ENCODE measurements at places on chromosomes 12 and 14. TPM values are rescaled to one million over a fixed set of nuclear protein-coding genes. Genes with fewer than 3 reads are reported as not detected.

- no peaks in the 10 kb centered on the region for H3K36me3 ChIP-seq
- H3K4me3 ChIP-seq = no peak overlapping the region
- no peaks in the 10 kb centered on the region for H3K4me1 ChIP-seq
- no peak for DNase-seq
- H3K27ac ChIP-seq = no peak overlapping the region
These were observed 8.9 kb downstream of the ISCA2 start for GRCh38 chr14:74502236-74503019.

XRCC3 gene
- 31.5 TPM for total RNA-seq

ABCD2 gene
- total RNA-seq = 10.0 TPM

DNA sequence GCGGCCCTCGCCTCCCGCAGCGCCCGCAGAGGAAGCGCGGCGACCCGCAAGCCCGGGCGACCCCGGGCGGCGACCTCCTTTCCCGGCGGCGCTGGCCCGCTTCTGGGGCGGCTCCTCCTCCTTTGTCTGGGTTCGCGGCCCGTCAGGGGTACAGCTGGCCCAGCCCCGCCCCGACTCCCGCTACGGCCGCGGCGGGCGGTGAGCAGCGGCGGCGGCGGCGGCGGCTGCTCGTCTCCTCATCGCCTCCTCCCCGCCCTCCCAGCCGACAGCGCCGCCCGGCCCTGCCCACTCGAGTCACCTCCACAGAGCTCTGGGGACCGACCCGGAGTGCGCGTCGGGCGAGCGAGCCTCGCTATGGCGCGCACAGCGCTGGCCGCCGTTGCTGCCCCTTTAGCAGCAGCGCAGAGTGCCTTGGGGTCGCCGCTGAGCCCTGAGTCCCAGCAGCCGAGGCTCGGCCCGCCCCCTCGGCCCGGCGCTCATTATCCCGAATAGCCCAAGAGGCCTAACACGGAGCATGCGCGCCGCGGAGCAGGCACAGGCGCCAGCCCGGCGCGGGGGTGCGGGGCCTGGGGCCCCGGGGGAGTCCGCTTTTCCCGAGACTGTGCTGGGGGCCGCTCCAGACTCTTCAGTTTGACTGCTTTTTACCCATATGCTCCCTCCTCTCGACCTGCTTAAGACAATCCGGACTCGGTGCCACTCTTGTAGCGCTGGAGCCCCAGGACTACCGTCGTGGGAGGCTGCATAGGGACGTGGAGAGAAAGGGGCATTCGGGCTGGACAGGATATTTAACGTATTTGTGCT lies at the start of gene SOS2:
Gene SOS2, minus strand, starts transcription at position 104 of the 801 bp plus-strand sequence. CDS start 295 bp downstream, outside the sequence.
- H3K4me3 ChIP-seq = peak within 1 kb of the TSS; percentile 95
- peaks cover 27% of the 10 kb centered on the region for H3K36me3 ChIP-seq
- peak; percentile 88 for DNase-seq
- peak within 1 kb of the TSS; percentile 99 for H3K27ac ChIP-seq
- H3K27me3 ChIP-seq = no peaks in the 10 kb centered on the region

- peak; percentile 96 for DNase-seq
- H3K27ac ChIP-seq = peak within 1 kb of the TSS; percentile 98
- H3K27me3 ChIP-seq = no peaks in the 10 kb centered on the region
- peaks cover 11% of the 10 kb centered on the region for H3K36me3 ChIP-seq
These were observed at the start of gene TDG for GRCh38 chr12:103965590-103966504. Gene TDG (plus strand): TSS chr12:103965872. CDS start chr12:103966038, 166 bp downstream.

DNA sequence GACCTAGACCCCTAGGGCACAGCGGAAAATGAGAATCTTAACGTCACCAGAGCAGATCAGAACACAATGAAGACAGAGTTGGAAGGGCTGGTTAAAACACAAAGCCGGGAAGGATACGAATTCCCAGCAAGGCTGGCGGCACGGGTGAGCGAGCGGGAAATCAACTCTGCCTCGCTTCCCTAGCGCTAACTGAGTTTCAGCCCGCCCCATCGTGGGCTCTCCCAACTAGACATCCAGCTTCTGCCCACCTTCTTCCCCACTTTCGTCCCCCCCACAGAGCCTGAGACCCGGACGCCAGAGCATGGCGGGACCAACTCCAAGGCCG lies 377 bp downstream of the CCNT1 start:
- peak overlapping the region; percentile 96 for H3K4me3 ChIP-seq
- peaks cover 52% of the 10 kb centered on the region for H3K4me1 ChIP-seq
- H3K27ac ChIP-seq = peak overlapping the region; percentile 99
- peak; percentile 2 for DNase-seq
- no peaks in the 10 kb centered on the region for H3K27me3 ChIP-seq

GRCh38 chr12:98492580-98493140 lies 22.7 kb upstream of the TMPO start:
- peaks cover 25% of the 10 kb centered on the region for H3K4me1 ChIP-seq
- H3K36me3 ChIP-seq = no peaks in the 10 kb centered on the region
- H3K27me3 ChIP-seq = no peaks in the 10 kb centered on the region
- H3K4me3 ChIP-seq = no peak overlapping the region
- H3K27ac ChIP-seq = no peak overlapping the region

CPSF2 gene
- 81.7 TPM for total RNA-seq

- no peak for DNase-seq
- no peaks in the 10 kb centered on the region for H3K4me1 ChIP-seq
- peaks cover 5% of the 10 kb centered on the region for H3K27me3 ChIP-seq
- no peak overlapping the region for H3K27ac ChIP-seq
These were observed 386.3 kb downstream of the TMEM121 start for GRCh38 chr14:105912641-105913180.

OR4M1 gene
- not detected for total RNA-seq

PLA2G1B gene
- not detected for total RNA-seq

DNA sequence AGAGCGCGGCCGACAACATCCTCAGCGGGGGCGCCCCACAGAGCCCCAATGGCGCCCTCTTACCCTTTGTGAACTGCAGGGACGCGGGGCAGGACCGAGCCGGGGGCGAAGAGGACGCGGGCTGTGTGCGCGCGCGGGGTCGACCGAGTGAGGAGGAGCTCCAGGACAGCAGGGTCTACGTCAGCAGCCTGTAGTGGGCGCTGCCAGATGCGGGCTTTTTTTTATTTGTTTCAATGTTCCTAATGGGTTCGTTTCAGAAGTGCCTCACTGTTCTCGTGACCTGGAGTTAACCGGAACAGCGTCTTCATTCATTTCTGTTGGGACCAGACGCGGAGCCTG lies 103.8 kb upstream of the FKBP4 start:
- peak; percentile 75 for DNase-seq
- H3K27ac ChIP-seq = peak overlapping the region; percentile 80
- H3K4me3 ChIP-seq = peak overlapping the region; percentile 100
- H3K4me1 ChIP-seq = peaks cover 49% of the 10 kb centered on the region

DNA sequence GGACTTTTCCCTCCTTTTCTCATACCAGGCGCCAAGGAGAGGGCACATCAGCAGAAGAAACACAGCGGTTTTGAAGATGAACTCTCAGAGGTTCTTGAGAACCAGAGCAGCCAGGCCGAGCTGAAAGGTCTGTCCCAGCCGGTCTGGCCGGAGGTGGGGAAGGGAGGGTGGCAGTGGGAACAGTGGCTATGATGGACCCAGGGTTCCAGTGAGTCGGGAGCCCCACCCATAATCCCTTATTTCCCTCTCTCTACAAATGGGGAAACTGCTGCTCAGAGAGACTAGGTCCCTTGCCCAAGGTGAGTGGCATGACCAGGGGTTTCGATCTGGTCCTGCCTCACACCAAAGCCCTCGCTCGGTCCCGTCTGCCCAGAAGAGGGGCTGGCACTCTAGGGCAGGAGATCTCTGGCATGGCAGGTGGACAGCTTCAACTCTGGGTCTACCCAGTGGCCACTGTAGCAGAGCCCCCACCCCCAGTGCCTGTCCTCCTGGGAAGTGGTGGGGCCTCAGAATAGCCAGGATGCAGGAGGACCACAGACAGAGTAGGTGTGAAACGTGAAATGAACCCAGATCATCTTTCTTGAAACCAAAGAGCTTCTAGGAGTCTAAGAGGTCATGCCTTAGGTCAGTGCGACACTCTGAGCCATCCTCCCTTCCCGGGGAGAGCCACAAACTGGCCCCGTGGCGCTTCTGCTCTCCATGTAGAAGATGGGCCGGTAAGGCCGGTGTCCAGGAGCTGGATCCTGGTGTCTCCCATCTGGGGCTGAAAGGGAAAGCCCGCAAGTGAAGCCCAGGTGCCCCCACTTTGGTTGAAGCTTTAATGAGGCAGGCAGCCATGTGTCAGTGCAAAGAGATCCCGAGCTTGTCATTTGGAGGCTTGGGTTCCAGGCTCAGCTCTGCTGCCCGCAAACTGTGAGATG lies 7.0 kb downstream of the CHGA start:
- H3K27ac ChIP-seq = no peak overlapping the region
- H3K4me1 ChIP-seq = no peaks in the 10 kb centered on the region
- H3K36me3 ChIP-seq = no peaks in the 10 kb centered on the region
- peaks cover 9% of the 10 kb centered on the region for H3K27me3 ChIP-seq
- no peak overlapping the region for H3K4me3 ChIP-seq

DNA sequence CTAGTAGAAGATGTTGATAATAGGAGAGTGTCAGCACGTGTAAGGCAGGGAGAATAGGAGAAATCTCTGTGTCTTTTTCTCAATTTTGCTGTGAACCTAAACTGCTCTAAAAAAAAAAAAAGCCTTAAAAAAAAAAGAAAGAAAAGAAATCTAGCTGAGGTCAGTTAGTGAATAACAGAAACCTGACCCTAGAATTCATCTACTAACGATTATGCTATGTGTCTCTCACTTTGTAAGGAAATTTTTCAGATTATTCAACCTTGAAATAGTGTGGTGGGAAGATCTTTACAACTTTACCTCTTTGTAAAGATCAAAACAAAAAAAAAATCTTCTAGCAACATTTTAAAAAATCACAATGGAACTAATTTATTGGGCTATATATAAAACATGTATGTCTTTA lies 995.7 kb downstream of the GALC start:
- no peaks in the 10 kb centered on the region for H3K36me3 ChIP-seq
- no peak for DNase-seq
- H3K27me3 ChIP-seq = no peaks in the 10 kb centered on the region
- H3K4me3 ChIP-seq = no peak overlapping the region
- no peaks in the 10 kb centered on the region for H3K4me1 ChIP-seq
- no peak overlapping the region for H3K27ac ChIP-seq

DNA sequence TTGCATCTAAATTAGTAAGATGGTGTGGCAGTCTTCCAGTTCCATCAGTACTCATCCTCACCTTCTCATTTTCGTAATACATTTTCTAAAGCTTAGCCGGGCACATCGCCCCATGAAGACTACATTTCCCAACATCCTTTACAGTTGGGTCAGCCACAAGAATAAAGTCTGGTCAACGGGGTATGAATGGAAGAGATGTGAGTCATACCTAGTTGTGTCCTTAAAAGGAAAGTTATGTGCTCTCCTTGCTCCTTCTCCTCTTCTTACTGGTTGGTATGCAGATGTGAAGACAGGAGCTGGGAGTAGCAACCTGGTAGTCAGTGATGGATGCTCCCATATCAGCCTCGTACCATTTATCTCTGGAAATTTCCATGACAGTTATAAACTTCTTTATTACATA lies 35.9 kb upstream of the EGLN3 start:
- no peak overlapping the region for H3K27ac ChIP-seq
- no peak overlapping the region for H3K4me3 ChIP-seq
- no peaks in the 10 kb centered on the region for H3K27me3 ChIP-seq
- no peak for DNase-seq
- peaks cover 8% of the 10 kb centered on the region for H3K4me1 ChIP-seq

CCDC38 gene
- 0.63 TPM for total RNA-seq

MUCL1 gene
- not detected for total RNA-seq

TMEM179 gene
- total RNA-seq = not detected

CD69 gene
- 126 TPM for total RNA-seq

OR4E2 gene
- not detected for total RNA-seq

- no peak for DNase-seq
- no peaks in the 10 kb centered on the region for H3K36me3 ChIP-seq
- H3K4me3 ChIP-seq = no peak overlapping the region
- no peaks in the 10 kb centered on the region for H3K4me1 ChIP-seq
These were observed 48.5 kb downstream of the SAV1 start for GRCh38 chr14:50619569-50620141.

- no peak for DNase-seq
- H3K27ac ChIP-seq = no peak overlapping the region
- no peaks in the 10 kb centered on the region for H3K27me3 ChIP-seq
- peaks cover 2% of the 10 kb centered on the region for H3K36me3 ChIP-seq
- H3K4me3 ChIP-seq = no peak overlapping the region
These were observed 76.3 kb downstream of the ESR2 start for GRCh38 chr14:64217834-64218233.
